ENCODE measurements at places on chromosomes 11 and 22. TPM values are rescaled to one million over a fixed set of nuclear protein-coding genes. Genes with fewer than 3 reads are reported as not detected.
A peak's percentile ranks its signal among the peaks of the same experiment; 100 is the strongest.

C11orf54 gene
- total RNA-seq: 9.1 TPM

DNA sequence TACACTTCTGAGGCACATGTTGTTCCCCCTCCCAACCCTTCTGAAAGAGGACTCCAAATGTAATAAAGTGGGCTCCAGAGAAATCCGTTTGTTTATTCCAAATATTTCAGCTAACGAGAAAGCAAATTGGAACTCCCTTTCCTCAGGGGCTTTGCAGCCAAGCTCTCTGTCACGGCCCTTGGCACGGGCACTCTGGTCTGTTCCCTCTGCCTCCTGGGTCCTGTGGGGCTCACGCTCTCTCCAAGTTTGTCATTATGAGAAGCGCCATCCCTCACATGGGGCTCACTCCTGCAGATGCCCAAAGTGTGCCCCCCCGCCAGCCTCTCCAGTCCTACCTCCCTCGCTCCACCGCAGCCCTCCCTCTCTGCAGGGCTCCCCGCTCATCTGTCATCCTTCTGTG is 125.4 kb upstream of the POU2AF2 start:
- DNase-seq: no peak

ANGPTL5 gene
- total RNA-seq: not detected

GRCh38 chr11:109300211-109300610 is 121.8 kb upstream of the C11orf87 start:
- DNase-seq: no peak

RHOD gene
- total RNA-seq: 5.6 TPM

DNA sequence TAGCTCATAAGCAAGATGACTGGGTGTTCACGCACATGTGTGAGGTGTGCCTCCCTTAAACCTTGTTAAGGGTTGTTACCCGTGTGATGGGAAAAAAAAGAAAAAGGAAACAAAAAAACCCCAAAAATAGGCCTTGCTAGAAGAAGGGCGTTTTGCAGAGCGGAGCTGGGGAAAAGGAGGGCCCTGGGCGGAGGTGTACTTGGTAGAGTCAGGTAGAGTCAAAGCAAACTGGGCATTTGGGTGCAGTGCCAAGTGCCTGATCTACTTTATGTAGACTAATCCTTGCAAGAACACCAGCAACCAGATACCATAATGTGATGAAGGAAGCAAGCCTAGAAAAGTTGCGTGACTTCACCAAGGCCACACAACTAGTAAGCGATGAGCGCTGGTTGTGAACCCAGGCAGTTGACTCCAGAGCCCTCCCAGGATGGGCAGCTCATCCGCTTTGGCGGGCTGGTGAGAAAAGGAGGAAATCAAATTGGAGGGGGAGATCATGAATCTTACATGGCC is 1.2 kb upstream of the TIRAP start:
- DNase-seq: no peak

- DNase-seq: no peak
Measured at GRCh38 chr22:49329636-49330035, 498.0 kb downstream of the BRD1 start.

DNA sequence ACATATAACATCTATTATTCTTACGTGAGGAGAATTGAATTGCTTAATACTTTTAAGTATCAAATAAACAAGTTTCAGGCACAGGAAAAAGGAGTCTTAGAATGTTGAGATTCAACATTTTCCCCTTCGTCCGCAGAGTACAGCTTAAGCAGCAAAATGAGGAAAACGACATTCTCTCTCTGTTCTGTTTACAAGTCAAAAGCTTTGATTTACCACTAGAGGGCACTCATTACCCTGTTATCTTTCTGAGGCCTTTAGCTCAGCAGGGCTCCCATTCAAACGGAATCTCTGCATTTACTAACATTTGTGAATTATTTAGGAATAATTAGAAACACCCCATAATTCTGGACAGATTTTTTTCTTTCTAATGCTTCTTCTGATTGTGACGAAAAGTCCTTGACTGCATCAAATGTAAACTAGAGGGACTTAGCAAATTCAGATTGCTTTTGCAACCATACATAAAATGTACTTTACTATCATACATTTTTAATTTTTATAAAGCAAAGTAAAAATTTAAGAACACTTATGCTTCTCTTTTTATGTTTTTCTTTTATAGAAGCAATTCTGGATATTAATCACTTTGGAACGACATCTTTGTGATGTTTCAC is 75.0 kb downstream of the JRKL start:
- peak; percentile 51 for DNase-seq

CLCF1 gene
- total RNA-seq: 13.4 TPM

PAMR1 gene
- not detected for total RNA-seq

- no peak for DNase-seq
Measured at GRCh38 chr22:26597026-26597425, 7.1 kb upstream of the TPST2 start.

- no peak for DNase-seq
Measured at GRCh38 chr22:46185283-46185682, 35.0 kb downstream of the PPARA start.

GRCh38 chr11:66849501-66850234 is 6.4 kb downstream of the RCE1 start:
- no peak for DNase-seq

- DNase-seq: no peak
Measured at GRCh38 chr11:89235976-89236375, 58.3 kb downstream of the TYR start.

GRCh38 chr11:36500315-36500721 is 9.8 kb downstream of the TRAF6 start:
- peak; percentile 3 for DNase-seq

DNA sequence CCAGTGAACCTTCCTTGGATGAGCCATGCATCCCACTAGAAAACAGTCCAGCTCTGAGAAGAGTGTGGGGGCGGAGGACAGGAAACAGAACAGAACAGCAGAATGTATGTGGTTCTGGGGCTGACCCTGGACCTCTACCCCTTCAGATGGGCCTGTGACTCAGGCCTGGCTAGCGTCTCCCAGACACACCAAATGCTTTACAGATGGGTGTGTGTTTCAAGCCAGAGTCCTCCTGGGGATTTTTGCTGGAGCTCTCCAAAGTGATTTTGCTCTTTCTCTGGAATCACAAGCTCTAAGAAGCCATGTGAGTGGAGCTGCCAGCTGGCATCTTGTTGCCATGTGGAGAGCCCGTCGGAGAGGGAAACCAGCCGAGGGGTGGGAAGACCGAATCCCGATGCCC is 13.2 kb upstream of the C1QTNF4 start:
- DNase-seq: no peak

SLC1A2 gene
- total RNA-seq: not detected

DNA sequence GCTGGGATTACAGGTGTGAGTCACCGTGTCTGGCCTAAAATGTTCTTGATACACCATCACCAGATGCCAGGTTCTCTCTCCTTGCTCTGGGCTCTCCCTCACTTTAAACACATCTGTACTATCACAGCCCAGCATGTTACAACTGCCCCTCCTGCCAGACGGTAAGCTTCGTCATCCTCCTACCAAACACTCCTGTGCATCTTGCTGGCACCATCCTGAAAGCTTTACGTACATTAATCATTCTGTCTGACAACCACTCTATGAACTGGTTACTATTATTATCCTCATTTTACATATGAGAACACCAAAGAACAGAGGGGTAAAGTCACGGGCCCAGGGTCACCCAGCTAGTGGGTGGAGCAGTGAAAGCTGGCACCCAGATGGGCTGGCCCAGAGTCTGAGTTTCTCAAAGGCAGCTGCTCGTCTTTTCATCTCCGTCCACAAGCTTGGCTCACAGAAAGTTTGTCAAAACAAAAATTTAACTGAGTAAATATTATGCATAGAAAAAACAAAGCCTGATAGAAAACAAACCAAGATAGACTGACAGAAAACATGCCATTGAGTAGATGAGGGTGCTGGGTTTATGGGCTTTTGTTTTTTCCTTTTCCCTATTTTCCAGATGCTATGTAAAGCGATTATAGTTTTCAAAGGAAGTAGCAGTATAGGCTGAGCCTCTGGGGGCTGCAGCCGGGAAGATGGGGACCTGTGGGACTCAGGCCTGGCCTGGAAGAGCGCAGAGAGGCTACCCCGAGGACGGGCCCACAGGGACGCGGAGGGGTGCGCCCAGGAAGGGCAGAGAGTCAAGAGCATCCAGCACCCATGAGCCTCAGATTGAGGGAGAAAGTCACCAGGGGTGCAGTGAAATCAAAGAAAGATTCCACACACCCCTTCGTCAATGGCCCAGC is 9.5 kb downstream of the PLA2G6 start:
- DNase-seq: no peak

DNA sequence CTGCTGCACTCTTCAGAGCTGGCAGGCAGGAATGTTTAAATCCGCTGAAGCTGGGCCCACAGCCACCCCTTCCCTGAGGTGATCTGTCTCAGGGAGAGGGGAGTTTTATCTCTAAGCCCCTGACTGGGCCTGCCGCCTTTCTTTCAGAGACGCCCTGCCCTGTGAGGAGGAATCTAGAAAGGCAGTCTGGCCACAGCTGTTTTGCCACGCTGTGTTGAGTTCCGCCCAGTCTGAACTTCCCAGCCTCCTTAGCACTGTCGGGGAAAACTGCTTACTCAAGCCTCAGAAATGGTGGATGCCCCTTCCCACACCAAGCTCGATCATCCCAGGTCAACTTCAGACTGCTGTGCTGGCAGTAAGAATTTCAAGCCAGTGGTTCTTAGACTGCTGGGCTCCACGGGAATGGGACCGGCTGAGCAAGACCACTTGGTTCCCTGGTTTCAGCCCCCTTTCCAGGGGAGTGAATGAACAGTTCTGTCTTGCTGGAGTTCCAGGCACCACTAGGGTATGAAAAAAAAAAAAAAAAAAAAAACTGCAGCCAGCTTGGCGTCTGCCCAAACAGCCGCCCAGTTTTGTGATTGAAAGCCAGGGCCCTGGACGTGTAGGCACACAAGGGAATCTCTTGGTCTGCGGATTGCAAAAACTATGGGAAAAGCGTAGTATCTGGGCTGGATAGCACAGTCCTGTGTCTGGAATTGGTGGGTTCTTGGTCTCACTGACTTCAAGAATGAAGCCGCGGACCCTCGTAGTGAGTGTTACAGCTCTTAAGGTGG is 127.4 kb downstream of the SPON1 start:
- DNase-seq: no peak

DNA sequence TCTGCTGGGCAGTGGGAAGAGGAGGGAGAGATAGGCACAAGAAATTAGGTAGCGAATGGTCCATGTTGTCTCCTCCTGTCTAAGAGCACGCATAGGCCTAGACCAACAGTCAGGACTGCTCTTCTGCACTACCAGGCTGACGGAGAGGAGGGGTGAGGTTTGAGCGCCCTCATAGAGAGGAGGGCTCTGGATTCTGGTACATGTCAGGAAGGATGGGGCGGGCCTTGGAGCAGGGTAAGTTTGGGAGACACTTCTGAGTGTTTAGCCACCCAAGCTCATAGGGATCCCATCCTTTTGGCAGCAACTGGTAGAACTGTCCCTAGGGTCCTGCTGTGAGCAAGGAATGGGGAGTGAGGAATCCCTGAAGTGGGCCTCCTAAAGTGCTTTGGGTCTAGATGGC is 60.4 kb downstream of the KCNC1 start:
- DNase-seq: no peak

GRCh38 chr22:33465554-33465953 is 407.4 kb upstream of the SYN3 start:
- DNase-seq: no peak

CD82 gene
- total RNA-seq: 17.5 TPM
